ENCODE measurements at places on chromosomes 7 and 10.

GRCh38 chr10:130222381-130222780 lies 86.2 kb downstream of the GLRX3 start:
- no peak for DNase-seq

DNA sequence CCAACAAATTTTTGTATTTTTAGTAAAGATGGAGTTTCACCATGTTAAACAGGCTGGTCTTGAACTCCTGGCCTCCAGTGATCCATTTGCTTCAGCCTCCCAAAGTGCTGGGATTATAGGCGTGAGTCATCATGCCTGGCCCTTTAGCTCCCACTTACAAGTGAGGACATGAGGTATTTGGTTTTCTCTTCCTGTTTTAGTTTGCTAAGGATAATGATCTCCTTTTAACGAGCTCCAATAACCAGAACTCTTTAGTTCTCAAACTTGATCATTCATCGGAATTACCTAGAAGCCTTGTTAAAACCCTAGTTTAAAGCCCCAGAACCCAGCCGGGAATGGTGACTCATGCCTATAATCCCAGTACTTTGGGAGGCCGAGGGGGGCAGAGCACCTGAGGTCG lies 481.4 kb downstream of the TYW1 start:
- DNase-seq, result no peak

- DNase-seq, result no peak
These were observed 89.0 kb downstream of the EMX2 start for GRCh38 chr10:117631276-117632145.

DNA sequence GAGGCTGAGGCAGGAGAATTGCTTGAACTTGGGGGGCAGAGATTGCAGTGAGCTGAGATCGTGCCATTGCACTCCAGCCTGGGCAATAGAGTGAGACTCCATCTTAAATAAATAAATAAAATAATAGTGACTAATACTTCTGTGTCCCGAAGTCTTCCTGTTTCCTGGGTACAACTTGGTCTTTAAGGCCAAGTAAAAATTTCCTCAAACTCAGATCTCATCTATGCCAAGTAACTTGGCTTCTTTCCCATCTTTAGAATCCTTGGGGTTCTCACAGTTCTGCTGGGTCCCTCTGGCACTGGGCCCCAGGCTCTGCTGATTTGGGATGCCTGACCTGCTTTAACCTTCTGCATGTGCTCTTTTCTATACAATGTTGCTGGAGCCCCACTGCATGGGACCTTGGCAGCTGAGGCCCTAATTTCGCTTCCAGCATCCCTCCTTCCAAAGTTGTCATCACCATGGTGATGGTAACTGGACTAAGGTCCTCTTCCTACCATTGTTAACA lies 22.7 kb upstream of the AKR1B10 start:
- no peak for DNase-seq

- no peak for DNase-seq
These were observed 48.5 kb upstream of the NXPH1 start for GRCh38 chr7:8384901-8385300.

DNA sequence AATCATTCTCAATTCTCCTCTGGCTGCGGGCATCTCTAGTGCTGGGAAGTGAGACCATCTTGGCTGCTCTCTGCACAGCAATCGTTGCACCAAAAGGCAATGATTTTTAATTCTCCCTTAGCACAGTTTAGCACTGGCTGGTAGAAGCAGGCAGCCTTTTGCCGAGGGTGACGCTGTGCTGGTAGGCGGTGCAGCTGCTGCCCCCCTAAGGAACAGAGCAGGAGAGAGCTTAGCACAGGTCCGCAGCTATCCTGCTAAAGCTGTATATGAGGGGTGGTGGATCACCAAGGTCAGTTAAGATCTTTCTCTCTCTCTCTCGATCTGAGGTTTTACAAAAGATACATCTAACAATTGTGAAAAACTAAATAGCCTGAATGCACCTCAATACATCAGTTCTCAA lies 390.1 kb downstream of the GATA3 start:
- no peak for DNase-seq

DNA sequence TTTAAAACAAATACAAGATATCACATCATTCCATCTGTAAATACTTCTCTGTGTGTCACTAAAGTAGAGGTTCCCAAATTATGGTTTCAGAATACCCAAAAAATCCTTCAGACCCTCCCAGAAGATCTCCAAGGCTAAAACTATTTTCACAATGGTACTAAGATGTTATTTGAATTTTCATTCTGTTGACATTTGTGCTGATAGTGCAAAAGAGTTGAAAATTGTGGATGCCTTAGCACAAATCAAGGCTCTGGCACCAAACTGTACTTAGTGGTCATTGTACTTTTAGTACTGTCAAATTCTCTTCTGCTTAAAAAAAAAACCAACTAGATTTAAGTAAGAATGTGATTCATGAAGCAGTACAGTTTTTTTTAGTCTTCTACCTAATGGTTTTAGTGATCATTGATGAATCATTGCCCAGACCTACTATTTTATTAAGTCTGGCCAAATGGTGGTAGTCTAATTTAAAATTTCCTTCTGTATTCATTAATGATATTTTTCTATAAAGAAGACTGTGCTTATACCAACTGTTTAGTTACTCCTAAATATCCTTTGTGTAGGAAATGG lies 50.5 kb downstream of the TPST1 start:
- no peak for DNase-seq

DNA sequence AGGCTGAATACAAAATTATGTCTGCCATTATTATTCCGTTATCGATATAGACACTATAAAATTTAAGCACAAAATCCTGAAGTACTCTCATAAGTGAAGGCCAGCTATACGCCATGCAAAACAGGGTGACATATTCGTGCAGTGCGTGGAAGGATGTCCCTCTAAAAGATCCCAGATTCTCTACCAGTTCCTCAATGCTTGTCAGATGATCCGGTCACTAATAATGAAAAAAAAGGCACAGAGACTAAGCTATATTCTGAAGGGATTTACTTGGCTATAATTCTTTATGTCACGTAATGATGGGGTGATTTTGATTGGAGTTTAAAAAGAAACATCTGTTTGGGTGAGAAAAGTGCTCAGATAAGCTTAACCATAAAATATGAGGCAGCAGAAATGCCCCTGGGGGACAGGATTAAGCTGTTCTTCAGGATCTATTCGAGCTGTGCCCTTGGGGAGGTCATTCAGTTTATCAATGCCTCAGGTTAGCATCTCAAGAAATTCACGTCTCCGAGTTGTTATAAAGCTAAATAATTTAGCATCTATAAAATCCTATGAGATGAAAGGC lies 229.7 kb upstream of the PITRM1 start:
- no peak for DNase-seq

DNA sequence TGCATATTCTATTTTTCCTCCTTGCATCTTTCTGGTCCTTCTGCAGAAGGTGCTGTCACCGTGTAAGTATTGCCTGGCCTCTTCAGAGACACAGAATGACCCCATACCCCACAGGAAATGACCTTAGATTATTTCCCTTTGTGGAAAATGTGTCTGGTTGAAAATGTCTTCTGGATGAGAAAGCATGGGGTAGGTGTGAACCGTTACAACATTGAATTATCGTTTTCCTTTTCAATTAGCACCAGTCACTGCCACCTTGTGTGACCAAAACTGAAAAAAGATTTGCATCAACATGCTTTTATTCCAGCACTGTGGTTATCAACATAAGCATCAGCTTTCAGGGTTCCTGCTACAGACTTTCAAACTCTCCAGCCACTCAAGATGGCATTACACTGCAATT lies 58.0 kb upstream of the CELF2 start:
- DNase-seq, result no peak

DNA sequence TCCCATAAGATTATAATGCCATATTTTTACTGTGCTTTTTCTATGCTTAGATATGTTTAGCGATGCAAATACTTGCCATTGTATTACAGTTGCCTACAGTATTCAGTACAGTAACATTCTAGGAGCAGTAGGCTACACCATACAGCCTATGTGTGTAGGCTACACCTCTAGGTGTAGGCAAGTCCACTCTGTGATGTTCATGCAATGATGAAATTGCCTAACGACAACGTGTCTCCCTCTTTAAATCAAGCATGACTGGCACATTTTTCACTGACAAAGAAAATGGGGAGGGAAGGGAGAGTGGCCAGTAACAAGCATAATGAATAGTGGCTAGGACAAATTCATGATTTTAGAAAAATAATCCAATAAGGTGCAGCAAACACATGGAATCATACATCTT lies 1.7 kb downstream of the NCAPG2 start:
- DNase-seq, result no peak

- DNase-seq, result no peak
These were observed 23.3 kb downstream of the RNF133 start for GRCh38 chr7:122675621-122676020.

DNA sequence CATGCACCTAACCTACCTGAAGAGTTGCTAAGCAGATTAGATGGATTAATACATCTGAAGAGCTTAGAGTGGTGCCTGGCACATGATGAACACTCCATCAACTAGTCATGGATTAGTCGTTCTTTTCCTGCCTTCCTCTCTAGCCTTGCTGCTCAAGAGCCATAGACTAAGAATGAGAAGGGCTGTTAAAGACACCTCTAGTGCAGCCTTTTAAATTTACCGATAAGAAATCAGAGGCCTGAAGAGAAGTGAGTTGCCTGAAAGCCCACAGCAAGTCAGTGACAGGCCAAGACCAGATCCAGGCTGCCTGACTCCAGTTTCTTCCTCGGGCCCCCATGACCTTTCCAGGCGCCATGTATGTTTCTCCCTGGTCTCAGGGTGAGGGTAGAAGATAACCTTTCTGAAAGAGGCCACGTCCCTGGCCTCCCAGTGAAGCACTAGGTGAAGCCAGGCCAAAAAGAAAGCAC lies 6.5 kb downstream of the TSPAN15 start:
- no peak for DNase-seq

Data from NCI-H774 (cell line).